Type B pancreatic cell (in vitro differentiated cells): ENCODE measurements at places on chromosomes 16 and 17. TPM values are rescaled to one million over a fixed set of nuclear protein-coding genes. Genes with fewer than 3 reads are reported as not detected.

- peak overlapping the region; percentile 54 for H3K4me3 ChIP-seq
- DNase-seq: no peak
- no peaks in the 10 kb centered on the region for H3K27me3 ChIP-seq
- peak overlapping the region; percentile 48 for H3K27ac ChIP-seq
- H3K4me1 ChIP-seq: peaks cover 46% of the 10 kb centered on the region
These were observed 17.1 kb upstream of the DOK4 start for GRCh38 chr16:57503366-57503765.

- H3K27ac ChIP-seq: no peak overlapping the region
- DNase-seq: peak; percentile 57
- H3K4me3 ChIP-seq: no peak overlapping the region
- H3K27me3 ChIP-seq: peaks cover 32% of the 10 kb centered on the region
These were observed 47.1 kb upstream of the PIK3R6 start for GRCh38 chr17:8914554-8914953.

GRCh38 chr17:21183468-21183867 is 30.5 kb downstream of the TMEM11 start:
- no peak for DNase-seq
- H3K27me3 ChIP-seq: no peaks in the 10 kb centered on the region
- peaks cover 18% of the 10 kb centered on the region for H3K36me3 ChIP-seq
- H3K4me3 ChIP-seq: no peak overlapping the region
- no peaks in the 10 kb centered on the region for H3K4me1 ChIP-seq

GRCh38 chr17:80998118-80998747 is 6.6 kb downstream of the CHMP6 start:
- H3K36me3 ChIP-seq: no peaks in the 10 kb centered on the region
- no peak overlapping the region for H3K4me3 ChIP-seq
- no peak overlapping the region for H3K27ac ChIP-seq
- peaks cover 18% of the 10 kb centered on the region for H3K27me3 ChIP-seq
- DNase-seq: no peak

DNA sequence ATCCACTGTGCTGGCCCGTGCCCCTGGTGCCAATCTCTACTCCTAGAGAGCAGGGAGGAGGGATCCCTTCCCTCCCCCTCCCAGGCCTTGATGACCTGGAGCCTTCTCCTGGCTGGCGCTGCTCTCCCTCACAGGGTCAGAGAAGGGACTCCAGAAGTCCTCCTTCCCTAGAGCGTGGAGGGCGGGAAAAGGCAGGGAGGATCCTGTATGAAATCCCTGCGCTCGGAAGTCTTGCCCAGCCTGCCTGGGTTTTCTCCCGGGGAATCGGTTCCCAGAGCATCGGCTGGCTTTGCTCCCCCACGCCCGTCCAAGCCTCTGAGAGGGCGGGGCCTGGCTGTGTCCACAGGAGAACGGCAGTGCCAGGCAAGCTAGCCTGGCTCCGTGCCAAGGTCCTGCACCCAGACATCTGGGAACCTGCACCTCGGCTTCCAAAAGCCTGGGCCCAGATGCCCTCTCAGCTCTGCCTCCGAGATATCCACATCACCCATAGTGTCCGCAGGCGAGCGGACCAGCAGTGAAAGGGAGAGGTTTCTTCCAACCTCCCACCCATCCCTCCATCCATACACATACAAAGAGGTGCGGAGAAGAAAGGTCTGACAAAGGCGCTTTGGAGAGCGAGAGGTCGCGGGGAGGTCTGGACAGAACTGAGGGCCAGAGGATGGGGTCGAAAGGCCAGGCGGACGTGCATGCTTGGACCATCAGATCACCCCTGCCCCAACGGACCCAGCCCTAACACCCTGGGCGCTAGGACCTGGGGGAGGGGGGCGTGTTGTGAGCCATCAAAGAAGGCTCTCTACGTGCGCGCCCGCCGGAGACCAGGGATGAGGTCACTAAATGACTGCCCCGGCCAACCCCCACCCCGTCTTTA is 1.1 kb downstream of the MPP2 start:
- peaks cover 24% of the 10 kb centered on the region for H3K4me1 ChIP-seq
- peak overlapping the region; percentile 88 for H3K4me3 ChIP-seq
- no peak for DNase-seq
- H3K27me3 ChIP-seq: peaks cover 54% of the 10 kb centered on the region

DNA sequence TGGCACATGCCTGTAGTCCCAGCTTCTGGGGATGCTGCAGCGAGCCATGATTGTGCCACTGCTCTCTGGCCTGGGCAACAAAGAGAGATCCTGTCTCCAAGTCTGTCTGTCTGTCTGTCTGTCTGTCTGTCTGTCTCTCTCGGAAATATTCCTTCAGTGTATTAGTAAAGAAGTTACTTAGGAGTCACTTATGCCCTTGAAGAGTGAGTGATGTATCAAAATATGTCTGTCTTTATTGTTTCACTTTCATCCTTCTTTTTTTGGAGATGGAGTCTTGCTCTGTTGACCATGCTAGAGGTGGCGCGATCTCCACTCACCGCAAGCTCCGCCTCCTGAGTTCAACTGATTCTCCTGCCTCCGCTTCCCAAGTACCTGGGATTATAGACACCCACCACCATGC is 410.5 kb downstream of the WWOX start:
- DNase-seq: no peak
- peaks cover 6% of the 10 kb centered on the region for H3K4me1 ChIP-seq
- no peak overlapping the region for H3K4me3 ChIP-seq

- DNase-seq: peak; percentile 84
- peaks cover 10% of the 10 kb centered on the region for H3K4me1 ChIP-seq
These were observed 1.1 kb upstream of the WBP2 start for GRCh38 chr17:75856062-75856756.

GRCh38 chr17:67585077-67585602 is 132.6 kb upstream of the NOL11 start:
- H3K4me3 ChIP-seq: no peak overlapping the region
- H3K4me1 ChIP-seq: peaks cover 9% of the 10 kb centered on the region
- H3K27ac ChIP-seq: peak overlapping the region; percentile 83
- no peaks in the 10 kb centered on the region for H3K27me3 ChIP-seq
- H3K36me3 ChIP-seq: peaks cover 14% of the 10 kb centered on the region

- no peak overlapping the region for H3K4me3 ChIP-seq
- no peak overlapping the region for H3K27ac ChIP-seq
- H3K4me1 ChIP-seq: no peaks in the 10 kb centered on the region
- H3K36me3 ChIP-seq: peaks cover 3% of the 10 kb centered on the region
- DNase-seq: no peak
These were observed 510.9 kb downstream of the KCNJ18 start for GRCh38 chr17:22203208-22203715.

DNA sequence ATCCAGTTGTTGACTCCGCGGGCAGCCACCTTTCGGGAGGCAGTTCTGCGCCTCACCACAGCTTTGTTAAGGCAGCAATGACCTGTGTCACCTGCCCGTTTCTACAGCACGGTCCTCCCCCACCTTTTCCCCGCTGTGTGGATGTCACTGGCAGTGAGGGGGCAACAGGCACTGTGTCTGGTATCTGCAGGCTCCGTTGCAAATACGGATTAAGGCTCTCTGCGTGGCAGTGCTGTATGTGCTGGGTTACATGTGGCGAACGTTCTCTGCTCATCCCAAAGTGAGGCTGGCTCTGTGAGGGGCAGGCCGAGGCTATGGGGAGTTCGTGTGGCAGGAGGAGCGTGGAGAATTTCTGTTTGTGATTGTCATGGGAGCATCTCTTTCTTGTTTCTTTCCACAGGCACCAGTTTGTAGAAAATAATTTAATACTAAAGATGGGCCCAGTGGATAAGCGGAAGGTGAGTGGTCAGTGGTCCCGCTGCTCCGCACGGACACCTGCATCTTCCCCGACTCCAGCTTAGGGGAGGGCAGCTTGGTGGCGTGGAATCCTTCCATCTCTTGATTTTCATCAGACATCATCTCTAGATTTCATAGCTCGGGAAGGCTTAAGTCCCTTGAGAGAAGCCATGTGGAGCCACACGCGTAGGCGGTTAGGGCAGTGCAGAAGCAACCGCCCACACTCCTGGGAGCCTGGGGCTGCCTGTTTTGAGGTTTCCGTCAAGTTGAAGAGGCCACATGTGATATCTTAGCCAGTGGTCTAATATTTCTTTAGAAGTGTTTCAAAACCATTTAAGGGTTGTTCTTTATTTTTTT is 57.8 kb downstream of the PDPK1 start:
- no peak overlapping the region for H3K4me3 ChIP-seq
- no peak for DNase-seq
- H3K27ac ChIP-seq: no peak overlapping the region
- peaks cover 11% of the 10 kb centered on the region for H3K4me1 ChIP-seq
- no peaks in the 10 kb centered on the region for H3K36me3 ChIP-seq

GRCh38 chr17:48539177-48539576 is 5.7 kb downstream of the HOXB2 start:
- H3K4me1 ChIP-seq: peaks cover 26% of the 10 kb centered on the region
- H3K27me3 ChIP-seq: peaks cover 35% of the 10 kb centered on the region
- H3K27ac ChIP-seq: peak overlapping the region; percentile 56
- DNase-seq: no peak

DNA sequence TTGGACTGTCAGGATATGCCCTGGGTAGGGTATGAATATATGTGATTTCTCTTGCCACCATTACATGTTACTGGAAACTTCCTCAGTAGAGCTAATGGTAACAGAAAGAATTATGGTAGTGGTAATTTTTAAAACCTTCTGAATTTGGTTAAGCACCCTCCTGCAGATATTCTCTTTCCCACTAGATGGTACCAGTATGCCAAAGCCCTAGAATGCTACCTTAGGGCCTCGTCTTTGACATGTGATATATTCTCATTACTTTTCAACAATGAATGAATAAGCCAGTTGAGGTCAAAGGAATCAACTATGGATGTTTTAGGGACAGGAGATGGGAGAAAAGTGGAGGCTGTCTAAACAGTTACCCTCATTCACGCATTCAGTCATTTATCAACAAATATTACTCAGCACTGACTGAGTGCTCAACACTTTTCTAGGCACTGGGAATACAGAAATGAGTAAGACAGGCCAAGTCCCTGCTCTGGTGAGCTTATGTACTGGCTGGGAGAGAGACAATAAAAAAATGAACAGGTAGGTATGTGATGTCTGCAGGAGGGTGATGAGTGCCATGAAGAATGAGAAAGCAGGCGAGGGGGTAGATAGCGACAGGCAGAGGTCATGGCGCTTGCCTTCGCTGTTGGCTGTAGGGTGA is 14.7 kb downstream of the CDH13 start:
- H3K36me3 ChIP-seq: no peaks in the 10 kb centered on the region
- DNase-seq: no peak
- H3K4me3 ChIP-seq: no peak overlapping the region
- no peak overlapping the region for H3K27ac ChIP-seq
- H3K27me3 ChIP-seq: peaks cover 3% of the 10 kb centered on the region

DNA sequence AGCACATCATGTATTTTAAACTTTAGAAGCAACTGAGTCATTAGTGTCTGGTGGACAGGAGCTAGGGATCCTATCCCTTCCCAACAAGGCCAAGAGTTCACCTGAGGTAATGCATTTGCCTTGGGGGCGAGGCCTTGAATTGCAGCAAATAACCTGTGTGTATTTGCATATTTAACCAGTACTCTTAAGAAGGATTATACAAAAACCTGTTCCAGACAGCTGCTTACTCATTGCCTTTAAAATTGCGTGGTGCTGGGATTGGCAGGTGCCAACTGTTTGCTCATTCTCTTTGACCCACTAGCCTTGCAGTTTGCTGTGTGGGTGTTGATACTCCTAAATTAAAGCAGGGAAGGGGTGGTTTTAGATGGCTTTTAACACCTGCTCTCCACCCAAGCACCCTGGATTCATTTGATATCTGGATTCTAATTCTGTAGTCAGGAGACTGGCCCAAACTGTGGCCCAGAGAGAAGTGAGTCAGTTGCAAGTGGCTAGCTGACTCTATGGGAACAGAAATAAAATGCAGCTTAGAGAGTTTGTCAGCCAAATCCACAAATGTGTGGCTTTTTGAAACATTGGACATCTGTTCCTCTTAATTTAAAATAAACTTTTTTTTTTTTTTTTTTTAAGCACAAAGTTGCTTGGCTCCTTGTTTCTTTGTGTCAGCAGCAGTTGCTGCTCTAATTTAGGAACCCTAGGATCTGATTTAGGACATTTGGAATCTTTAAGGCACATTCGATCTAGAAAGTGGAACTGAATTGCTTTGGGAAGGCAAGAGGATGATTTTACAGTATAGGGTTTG is 46.9 kb downstream of the TUBD1 start:
- DNase-seq: no peak
- peaks cover 19% of the 10 kb centered on the region for H3K36me3 ChIP-seq
- peak overlapping the region; percentile 74 for H3K4me3 ChIP-seq
- H3K27me3 ChIP-seq: no peaks in the 10 kb centered on the region
- peak overlapping the region; percentile 97 for H3K27ac ChIP-seq
- peaks cover 45% of the 10 kb centered on the region for H3K4me1 ChIP-seq

DNA sequence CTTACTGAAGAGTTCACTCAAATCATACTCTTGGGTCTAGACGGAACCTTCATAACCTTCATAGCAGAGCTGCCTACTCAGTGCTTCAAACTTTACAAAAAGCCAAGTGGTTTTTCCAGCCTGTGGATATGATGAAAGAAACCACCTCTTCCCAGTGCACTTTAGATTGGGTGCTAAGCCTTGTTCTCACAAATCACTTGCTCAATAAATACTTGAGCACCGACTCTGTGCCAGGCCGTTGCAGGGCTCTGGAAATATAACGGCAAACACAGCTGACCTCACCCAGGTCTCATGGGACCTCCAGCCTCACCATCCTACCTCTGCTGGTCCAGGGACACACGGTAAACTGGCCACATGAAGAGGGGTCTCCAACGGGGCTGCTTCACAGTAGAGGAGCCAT is 35.7 kb downstream of the CDRT4 start:
- H3K4me3 ChIP-seq: no peak overlapping the region
- peaks cover 29% of the 10 kb centered on the region for H3K4me1 ChIP-seq
- H3K27ac ChIP-seq: peak overlapping the region; percentile 2

- no peak overlapping the region for H3K4me3 ChIP-seq
- no peaks in the 10 kb centered on the region for H3K27me3 ChIP-seq
- H3K4me1 ChIP-seq: peaks cover 21% of the 10 kb centered on the region
- H3K36me3 ChIP-seq: peaks cover 22% of the 10 kb centered on the region
- DNase-seq: no peak
These were observed 24.8 kb downstream of the GINS2 start for GRCh38 chr16:85663891-85664321.

- no peaks in the 10 kb centered on the region for H3K36me3 ChIP-seq
- no peak overlapping the region for H3K4me3 ChIP-seq
- H3K4me1 ChIP-seq: no peaks in the 10 kb centered on the region
- no peak for DNase-seq
- peaks cover 25% of the 10 kb centered on the region for H3K27me3 ChIP-seq
- H3K27ac ChIP-seq: no peak overlapping the region
These were observed 60.2 kb upstream of the KSR1 start for GRCh38 chr17:27396045-27396444.

GRCh38 chr16:19515757-19516156 is 6.1 kb downstream of the GDE1 start:
- H3K27ac ChIP-seq: peak overlapping the region; percentile 76
- peaks cover 42% of the 10 kb centered on the region for H3K36me3 ChIP-seq

Gene UTP4
- total RNA-seq: 42.5 and 51.9 TPM in 2 replicates

Gene CES3
- 0.48 and 1.1 TPM in 2 replicates for total RNA-seq

Gene MYH1
- total RNA-seq: not detected in 2 replicates

Gene IGF2BP1
- 104 and 232 TPM in 2 replicates for total RNA-seq

Gene SEC14L5
- total RNA-seq: 0.71 and 0.92 TPM in 2 replicates

Gene ST6GALNAC2
- 4.3 and 10.4 TPM in 2 replicates for total RNA-seq

Gene NPIPA8
- 0.31 TPM in 1 of 2 replicates, not detected in the other for total RNA-seq

Gene FBXO39
- 0.26 TPM in 1 of 2 replicates, not detected in the other for total RNA-seq

Gene ENPP7
- total RNA-seq: 5.3 and 20.5 TPM in 2 replicates

Gene FAM83G
- 8.3 and 18.5 TPM in 2 replicates for total RNA-seq

Gene PSMD3
- 110 and 116 TPM in 2 replicates for total RNA-seq

Gene SLC16A6
- total RNA-seq: 0.67 and 1.6 TPM in 2 replicates

Gene RAPGEFL1
- 9.9 and 18.6 TPM in 2 replicates for total RNA-seq

Gene FOXN1
- 1.0 and 1.2 TPM in 2 replicates for total RNA-seq

Gene C1QTNF8
- not detected in 2 replicates for total RNA-seq
